ENCODE measurements at places on chromosomes 7 and 10.

- no peak for DNase-seq
Observed at GRCh38 chr10:125149036-125149679, 11.2 kb downstream of the CTBP2 start.

DNA sequence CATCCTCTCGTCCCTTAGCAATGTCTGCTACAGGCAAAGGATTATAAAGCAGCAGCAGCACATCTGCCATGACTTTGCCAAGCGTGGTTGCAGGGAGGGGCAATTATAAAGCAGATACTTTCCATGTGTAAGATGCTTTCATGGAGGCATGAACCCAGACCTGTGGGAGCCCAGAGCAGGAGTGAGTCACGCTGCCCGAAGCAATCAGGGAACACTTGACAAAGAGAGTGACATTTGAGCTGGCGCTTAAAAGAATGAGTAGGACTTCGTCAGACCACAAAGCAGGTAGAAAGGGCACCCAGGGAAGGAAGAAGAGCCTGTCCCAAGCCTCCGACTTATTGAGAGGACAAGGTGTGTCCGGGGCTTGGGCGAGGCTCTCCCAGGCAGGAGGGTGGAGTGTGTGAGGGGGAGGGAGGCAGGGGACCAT, 147.2 kb downstream of the MYOF start:
- no peak for DNase-seq

DNA sequence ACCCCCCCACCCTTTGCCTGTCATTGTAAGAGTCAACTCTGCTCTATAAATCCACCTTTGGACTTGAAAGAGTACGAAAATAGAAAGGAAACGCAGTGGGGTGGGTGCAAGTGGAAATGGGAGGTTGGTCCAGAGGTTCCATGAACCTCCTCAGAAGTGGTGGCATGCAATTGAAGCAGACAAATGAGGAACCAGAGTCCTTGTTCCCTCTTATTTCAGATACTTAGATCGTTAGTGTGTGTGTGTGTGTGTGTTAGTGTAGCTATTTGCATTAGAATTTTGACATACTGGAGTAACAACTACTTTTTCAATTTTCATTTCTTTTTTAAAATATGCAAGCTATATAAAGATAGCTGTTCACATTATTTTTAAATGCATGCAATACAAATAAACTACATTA, 18.1 kb upstream of the TFAM start:
- no peak for DNase-seq

DNA sequence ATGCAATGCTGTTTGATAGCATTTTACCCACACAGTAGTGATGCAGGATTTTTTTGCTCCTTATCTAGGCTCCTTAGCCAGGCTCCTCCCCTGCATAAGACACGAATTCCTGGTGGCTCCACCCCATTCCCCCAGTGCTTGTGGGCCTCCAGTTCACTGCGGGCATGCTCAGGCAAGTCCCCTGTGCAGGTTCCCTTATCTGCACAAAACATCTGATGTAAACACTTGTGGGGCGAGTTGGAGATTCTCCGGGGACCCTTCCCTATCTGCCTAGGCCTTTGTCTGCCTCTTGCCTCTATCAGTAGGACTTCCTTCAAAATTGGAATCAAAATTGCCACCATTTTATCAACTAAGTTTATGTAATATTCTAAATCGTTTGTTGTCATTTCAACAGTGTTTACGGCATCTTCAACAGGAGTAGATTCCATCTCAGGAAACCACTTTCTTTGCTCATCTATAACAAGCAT, 5.4 kb upstream of the STK17A start:
- no peak for DNase-seq

DNA sequence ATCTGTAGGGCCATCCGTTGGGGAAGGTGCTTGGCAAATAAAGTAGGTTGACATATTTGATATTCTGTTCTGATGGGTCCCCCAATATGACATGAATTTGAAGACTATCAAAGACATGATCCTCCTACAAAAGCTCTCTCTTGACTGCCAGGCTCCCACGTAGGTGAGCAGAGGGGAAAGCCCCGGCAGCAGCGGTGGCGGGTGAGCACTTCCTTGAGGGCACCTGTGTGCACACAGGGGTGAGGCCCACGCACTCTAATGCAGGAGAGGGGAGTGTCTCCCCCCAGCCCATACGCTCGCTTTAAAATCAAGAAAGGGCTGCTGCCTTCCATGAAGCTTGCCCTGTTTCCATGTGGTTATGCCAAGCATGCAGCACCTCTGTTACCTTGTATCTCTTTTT, 100.4 kb downstream of the TAX1BP1 start:
- DNase-seq = no peak

GRCh38 chr7:96248405-96248804, 73.5 kb downstream of the SLC25A13 start:
- DNase-seq = no peak

- no peak for DNase-seq
Observed at GRCh38 chr7:88401009-88401623, 94.4 kb upstream of the STEAP4 start.

DNA sequence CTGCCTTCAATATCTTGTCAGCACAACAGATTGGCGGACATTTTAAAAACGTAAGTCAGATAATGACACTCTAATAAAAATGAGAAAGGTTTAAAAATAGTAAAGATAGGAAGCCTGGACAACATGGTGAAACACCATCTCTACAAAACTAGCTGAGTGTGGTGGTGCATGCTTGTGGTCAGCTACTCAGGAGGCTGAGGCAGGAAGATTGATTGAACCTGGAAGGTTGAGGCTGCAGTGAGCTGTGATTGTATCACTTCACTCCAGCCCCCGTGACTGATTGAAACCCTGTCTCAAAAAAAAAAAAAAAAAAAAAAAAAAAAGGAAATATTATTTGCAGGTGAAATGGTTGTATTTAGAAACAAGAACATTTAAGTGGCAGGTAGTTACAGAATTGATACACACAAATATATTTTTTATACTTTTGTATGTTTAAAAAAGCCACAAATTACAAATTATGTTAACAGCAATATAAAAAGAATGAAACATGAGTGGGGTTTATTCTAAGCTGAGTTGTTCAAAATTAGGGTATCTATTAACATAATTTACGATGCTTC, 141.9 kb downstream of the ADK start:
- DNase-seq = no peak

- no peak for DNase-seq
Observed at GRCh38 chr7:77484785-77485184, 52.3 kb upstream of the PTPN12 start.
